K562 (cell line): ENCODE measurements at places on chromosomes 6 and 20. TPM values are rescaled to one million over a fixed set of nuclear protein-coding genes. Genes with fewer than 3 reads are reported as not detected.

- peak; percentile 77 for DNase-seq
These were observed 45.3 kb upstream of the PRELID3B start for GRCh38 chr20:59087829-59088433.

- no peak for DNase-seq
These were observed 9.4 kb upstream of the HLA-DQA1 start for GRCh38 chr6:32627831-32628230.

- DNase-seq: peak; percentile 57
These were observed 43.3 kb upstream of the MRPS10 start for GRCh38 chr6:42260972-42261371.

GRCh38 chr6:15653581-15653980, 9.2 kb downstream of the DTNBP1 start:
- no peak for DNase-seq

DNA sequence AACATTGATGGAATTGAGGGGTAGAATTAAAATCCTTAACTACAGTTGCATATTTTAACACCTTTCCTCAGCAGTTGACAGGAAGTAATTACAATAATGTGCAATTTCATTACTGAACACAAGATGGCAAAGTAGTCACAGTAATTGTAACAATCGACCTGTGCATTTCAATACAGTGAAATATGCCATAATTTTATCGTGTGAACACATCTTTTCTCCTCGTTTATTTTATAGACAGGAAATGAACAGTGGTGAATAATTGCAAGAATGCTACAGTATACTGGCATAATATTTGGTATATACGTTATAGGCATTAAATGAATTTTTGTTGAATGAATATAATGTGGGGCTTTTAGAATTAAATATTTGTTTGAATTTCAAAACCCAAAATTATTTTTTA, 25.0 kb downstream of the CYB5R4 start:
- peak; percentile 62 for DNase-seq

DNA sequence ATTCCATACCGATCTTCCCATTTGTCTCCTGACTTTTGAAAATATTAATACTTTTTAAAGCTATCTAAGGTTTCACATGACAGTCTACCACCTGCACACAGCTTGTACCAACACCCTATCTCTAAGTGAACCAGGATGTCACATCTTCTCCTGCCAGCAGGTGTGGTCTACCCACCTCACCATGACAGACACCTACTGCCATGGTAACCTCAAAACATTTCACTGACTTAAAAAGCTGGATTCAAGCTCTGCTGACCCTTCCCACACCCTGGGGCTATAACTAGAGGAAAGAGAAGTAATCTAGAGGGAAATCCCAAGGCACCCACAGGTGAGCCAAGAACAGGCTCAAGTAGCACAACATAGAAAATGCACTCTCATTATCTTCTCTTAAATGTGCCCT, 1.2 kb downstream of the SLC17A3 start:
- DNase-seq: no peak

GRCh38 chr6:30687659-30688431, 1.4 kb upstream of the PPP1R18 start:
- DNase-seq: peak; percentile 52

- DNase-seq: no peak
These were observed 167.1 kb upstream of the FBXL4 start for GRCh38 chr6:99114769-99115406.

Gene ETV7
- total RNA-seq: 0.16 and 0.22 TPM in 2 replicates
